GM18507 (cell line): ENCODE measurements at places on chromosomes 3 and 15.

DNA sequence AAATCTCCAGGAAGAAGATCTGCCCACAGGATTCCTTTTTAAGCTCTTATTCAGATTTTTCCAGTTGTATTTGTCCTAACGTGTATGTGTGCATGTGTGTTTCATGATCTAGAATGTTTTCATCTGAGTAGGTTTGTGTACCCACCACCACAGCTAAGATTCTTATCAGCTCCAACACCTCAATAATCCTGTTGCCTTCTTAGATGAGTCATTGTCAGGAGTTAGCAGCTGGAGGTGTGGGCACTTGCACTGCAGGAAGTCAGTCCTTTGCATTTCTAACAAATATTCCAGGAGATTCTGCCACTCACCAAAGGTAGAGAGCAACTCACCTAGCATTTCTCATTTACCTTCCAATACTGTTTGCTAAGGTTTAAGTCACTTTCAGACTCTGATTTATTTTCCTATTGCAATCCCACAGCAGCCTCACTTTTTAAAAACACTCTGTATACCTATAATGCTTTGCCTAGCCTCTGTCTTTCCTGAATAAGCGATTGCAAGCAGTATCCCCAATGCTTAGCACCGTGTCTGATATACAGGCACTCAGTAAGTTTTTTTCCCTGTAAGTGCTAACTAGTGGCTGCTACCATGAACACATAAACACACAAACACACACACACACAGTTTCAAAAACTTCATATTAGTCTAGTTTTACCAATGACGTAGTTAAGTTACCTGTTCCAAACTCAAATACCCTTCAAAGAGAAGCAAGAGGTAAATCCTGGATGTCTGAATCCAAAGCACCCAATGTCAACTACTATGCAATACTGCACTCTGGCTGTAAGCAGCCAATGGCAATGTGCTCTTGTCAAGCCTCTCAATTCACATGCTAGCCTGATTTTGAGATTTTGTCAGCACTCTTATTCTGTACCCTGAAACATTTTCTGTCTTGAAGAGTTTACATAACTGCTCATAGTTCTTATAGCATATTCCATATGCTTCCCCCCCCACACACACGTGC lies 713.5 kb upstream of the LMCD1 start:
- no peak for DNase-seq

DNA sequence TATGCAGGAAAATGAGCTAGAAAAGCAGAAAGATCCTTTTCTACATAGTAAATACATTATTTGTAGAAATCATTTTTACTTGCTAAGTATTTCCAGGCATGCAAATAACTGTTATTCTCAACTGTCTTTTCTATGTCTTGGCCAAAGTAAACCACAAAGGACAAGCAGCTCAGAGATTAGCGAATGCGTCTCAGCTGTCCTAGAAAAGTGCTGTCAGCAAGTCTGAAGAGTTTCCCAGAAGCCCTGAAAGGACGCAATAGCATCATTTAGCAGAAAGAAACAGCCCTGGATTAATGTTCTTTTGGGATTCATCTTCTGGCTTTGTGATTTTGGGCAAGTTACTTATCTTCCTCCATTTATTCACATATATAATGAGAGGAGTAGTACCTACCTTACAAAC lies 100.3 kb downstream of the ZIC1 start:
- no peak for DNase-seq

DNA sequence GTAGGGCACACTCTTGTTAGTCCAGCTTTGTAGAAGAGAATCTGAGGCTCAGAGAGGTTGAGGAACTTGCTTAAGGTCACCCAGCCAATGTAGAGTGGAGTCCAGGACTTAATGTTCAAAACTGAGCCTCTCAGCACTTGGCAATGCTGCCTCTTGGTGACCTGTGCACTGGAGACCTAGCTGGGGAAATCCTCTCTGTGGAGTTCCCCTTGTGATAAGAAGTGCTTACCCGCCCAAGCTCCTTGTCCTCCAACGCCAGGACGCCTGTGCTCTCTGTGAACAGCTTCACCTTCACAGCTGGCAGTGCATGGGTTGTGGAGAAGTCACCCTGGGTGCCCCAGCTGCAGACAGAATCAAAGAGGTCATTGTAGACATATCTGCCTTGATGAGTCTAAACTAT lies 219.1 kb upstream of the FEZF2 start:
- DNase-seq: no peak

DNA sequence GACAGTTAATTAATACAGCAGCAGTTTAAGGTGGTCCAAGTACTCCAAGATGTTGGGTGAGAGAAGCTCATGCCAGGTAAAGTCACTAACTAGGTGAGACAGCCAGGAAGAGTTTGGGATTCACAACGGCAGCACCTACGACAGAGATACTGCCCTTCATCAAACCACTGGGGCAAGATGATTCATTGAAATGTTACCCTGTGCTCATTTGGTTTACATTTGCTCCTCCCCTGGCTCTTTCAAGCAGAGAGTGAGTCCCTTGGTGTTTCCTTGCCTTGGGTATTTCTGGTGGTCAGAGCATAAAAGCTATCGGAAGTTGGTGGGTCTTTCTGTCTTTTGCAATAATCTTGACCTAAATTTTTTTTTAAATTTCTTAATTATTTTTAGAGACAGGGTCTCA lies 19.9 kb upstream of the PDE8A start:
- no peak for DNase-seq

DNA sequence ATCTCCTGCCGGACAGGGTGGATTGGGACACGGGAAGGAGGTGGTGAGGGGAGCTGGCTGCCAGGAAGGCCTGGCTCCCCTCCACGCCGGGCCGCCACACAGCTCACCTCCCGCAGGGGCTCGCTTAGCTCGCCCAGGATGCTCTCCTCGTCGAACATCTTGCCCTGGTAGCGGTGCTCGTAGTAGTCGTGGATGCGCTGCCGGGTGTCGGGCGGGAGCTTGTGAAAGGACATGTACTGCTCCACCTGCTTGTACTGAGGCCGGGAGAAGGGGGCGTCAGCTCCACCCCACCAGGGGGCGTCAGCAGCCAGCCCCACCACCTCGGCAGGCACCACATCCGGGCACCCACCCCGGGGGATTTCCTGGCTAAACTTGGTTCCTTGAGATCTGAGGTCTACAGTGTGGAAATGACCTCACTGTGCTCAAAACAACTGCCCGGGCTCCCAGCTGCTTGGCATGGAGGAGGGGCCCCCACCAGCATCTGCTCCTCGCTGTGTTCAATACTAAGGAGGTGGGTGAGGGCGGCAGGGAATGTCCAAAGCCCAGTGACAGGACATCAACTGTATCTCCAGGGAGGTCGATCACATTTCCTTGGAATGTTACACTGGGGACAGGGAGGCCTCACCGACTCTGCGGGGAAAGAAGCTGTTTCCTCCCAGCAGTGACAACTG lies 43.4 kb downstream of the HCN4 start:
- peak; percentile 11 for DNase-seq

DNA sequence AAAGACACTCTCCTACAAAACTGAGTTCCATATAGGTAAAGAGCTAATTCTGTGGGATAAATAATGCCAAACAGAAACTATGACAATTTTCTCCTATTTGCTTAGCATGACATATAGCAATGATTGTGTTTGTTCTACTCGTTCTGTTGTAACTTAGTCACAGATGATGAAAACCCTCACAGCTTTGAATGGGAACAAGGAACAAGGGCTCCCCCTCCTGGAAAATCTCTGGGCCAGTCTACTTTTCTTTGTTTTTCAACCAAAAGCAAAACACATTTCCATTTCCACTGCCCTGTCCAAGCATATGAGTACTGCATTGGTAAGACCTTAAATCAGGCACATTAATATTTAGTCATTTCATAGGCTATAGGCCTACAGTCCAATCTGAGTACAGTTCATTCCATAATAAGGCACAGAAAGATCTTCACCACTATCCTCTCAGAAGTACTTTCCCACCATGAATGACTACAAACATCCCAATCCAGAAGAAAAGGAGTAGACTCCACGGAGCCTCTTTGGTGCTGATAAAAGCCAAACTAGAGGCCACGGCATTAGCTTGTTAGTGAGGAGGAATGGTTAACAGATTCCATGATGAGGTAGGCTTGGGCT lies 67.1 kb downstream of the ATP8B4 start:
- DNase-seq: no peak

- DNase-seq: peak; percentile 18
Measured at GRCh38 chr3:135895106-135895733, 70.3 kb upstream of the PPP2R3A start.

- DNase-seq: no peak
Measured at GRCh38 chr3:36380221-36381031, at the start of gene STAC. Gene STAC, plus strand, starts transcription at chr3:36380504. Its CDS starts 140 bp downstream, at chr3:36380644.

- no peak for DNase-seq
Measured at GRCh38 chr3:53169832-53170324, 8.9 kb downstream of the PRKCD start.

DNA sequence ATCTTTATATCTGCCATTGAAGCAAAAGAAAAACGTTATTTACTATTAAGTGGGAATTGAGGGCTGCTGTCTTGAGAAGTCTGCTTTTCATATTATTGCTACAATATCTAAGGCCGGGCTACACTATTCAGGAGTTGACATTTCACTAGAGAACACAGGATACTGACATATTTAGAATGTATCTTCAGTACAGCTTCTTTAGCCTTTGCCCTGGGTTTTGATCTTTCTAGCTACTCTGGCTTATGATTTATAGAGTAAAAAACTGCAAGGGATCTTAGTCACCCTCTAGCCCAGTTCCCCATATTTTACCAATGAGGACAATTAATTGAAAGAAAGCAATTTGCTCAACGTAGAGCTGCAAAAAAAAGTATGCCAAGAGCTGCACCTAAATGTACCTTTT lies 307.4 kb upstream of the DPPA4 start:
- no peak for DNase-seq

- no peak for DNase-seq
Measured at GRCh38 chr3:52134761-52135160, 19.5 kb downstream of the POC1A start.

- DNase-seq: no peak
Measured at GRCh38 chr15:23538648-23539047, 26.8 kb upstream of the MKRN3 start.

DNA sequence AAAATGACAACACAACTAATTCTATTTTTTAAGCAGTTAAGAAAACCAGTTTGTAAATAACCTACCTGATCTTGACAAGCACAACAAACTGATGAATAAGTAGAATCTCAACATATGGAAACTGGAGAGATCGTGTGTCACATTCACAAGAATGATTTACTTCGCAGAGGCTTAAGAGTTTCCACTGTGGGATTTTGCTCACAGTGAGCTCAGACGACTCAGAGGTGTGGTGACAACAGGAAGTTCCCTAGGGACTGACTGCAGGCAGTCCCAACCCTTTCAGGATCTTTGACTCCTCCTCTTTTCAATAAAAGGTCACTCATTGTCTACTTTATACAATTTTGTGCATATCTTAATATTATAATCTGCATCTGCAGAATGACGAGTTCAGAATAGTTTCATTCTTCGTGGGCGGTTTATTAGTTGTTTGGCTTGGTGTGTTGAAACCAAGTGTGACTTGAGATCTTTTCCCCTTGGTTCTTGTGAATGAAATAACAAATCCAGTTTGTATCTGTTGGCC lies at the start of gene LIPH:
Gene LIPH, minus strand, starts transcription at position 231 of the 520 bp plus-strand sequence. Its CDS starts 117 bp downstream, at position 114.
- peak; percentile 32 for DNase-seq

DNA sequence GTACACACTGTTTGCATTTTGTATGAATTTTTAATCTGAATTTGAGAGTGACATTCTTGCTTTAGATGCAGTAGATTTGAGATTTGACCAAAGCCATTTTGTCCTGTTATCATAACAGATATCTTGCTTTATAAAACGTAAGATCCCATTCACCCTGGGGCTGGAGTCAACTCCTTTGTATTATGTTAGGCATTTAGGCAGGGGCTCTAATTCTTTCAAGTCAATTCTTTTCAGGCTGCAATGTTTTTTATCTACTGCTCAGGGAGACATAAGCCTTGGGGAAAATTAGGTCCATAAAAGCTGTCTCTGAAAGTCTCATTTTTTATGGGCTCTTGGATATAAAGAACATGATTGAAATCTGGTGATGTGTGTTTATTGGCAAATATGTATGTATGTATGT lies 53.0 kb upstream of the CADPS start:
- no peak for DNase-seq

GRCh38 chr3:173529062-173529711 lies 131.6 kb downstream of the NLGN1 start:
- DNase-seq: no peak

DNA sequence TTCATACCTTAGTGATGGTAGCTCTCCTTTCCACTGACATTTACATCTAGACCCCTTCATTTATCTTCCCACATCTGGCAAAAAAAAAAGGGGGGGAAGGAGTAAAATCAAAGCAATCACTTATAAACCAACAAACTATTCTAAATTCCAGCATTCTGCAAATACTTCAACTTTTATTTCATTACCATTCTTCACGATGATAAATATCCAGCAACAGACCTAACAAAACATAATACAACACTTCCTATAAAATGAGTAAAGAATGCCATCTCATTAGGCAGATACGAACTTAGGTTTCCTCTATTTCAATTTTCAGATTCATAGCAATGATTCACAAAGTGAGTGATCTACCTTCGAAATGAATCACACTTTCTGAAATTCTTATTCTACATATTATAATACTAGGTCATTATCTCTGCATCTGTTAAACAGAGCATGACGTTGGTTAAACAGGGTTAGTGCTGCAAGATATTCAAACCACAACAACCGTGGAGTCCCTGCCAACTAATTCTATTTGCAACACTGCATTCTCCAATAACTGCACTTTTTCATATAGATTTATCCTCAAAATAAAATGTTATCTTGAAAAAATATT lies at the start of gene LRRFIP2:
Gene LRRFIP2, minus strand, starts transcription at position 51 of the 595 bp plus-strand sequence. CDS start 25,599 bp downstream, outside the sequence.
- no peak for DNase-seq

DNA sequence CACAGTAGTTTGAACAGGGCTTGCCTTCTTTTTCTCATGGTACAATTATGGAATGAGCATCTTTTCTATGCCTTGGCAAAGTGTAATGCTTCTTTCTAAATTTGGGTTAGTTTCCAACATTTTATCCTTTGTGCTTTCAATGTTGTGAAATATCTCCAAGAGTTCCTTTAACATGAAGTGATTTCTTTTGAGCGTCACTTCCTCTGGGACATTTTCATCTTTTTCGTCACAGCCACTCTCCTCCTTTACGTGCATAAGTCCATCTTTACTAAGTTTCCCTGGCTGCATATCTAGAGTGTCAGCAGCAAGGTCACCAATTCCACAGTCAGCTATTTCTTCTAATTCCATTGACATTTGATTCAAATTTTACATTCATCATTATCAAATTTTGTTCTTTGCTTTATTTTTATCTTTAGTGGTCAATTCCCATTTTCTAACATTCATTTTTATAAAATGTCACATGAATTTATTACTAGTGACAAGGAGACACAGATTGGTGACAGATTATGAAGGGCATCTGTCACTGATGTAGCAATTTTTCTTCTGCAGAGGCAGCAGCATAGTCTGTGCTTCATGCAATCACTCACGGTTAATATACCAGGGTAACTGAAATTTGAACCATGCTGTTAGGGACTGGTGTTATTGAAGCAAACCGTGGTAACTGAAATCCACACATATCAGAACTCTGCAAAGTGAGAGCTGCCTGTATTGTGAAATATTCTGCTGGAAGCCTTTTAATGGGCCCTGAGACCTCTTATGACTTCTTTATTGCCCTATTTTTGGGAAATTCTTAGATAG lies 126.5 kb upstream of the THBS1 start:
- no peak for DNase-seq
